Foreskin melanocyte (primary cell): ENCODE measurements at places on chromosomes 7 and 10.

DNA sequence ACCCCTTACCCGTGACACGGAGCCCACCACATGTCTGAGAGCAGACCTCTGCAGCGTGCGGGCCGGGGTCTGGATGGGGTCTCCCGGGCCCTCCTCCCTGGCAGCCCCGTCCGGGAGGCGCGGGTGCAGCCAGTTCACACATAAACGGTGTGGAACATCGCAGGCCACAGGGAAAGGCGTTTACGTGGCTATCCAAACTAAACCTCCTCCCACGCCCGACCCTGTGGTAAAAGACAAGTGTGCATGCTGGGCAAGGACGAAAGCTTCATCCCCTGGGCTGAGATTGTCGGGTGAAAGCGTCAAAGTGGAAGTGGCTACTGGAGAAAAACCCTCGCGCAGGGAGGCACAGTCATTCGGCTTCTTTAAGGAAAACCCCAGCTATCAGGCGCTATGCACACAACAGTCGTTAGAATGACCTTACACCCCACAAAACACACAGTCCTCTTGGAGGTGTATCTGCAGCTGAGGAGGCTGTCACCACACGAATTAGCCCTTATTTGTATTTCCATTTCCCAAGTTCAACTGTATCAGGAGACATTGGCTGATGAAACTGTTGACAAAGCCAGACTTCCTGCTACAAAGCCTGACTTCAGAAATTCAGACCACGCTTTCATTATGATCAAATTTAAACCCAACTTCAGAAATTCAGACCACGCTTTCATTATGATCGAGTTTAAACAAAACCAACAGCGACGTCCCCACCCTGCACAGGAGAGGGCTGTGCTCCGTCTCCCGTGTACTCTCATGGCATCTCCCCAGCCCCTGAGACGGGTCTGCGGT lies 15.3 kb downstream of the GPER1 start:
- DNase-seq: no peak

- no peak for DNase-seq
These were observed 143.2 kb downstream of the GRK5 start for GRCh38 chr10:119350502-119351097.

DNA sequence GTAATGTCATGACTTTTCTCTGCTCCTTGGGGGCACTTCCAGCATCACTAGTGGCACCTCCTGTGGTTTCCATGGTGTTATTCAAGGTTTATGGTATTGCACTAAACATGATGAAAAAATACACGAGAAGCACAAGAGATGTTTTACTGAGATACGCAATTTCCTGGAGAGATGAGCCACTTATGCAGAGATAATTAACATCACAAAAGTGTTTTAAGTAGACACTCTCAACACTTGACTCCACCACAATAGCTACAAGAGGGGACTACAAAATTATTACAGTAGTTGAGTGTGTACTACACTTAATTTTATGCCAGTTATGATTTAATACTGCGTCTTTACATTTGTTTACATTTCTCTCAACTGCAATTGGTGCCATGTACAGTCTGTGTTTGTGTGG lies 906.7 kb downstream of the DNAJB9 start:
- DNase-seq: no peak

GRCh38 chr7:36712015-36712414 lies 12.3 kb downstream of the AOAH start:
- DNase-seq: no peak

DNA sequence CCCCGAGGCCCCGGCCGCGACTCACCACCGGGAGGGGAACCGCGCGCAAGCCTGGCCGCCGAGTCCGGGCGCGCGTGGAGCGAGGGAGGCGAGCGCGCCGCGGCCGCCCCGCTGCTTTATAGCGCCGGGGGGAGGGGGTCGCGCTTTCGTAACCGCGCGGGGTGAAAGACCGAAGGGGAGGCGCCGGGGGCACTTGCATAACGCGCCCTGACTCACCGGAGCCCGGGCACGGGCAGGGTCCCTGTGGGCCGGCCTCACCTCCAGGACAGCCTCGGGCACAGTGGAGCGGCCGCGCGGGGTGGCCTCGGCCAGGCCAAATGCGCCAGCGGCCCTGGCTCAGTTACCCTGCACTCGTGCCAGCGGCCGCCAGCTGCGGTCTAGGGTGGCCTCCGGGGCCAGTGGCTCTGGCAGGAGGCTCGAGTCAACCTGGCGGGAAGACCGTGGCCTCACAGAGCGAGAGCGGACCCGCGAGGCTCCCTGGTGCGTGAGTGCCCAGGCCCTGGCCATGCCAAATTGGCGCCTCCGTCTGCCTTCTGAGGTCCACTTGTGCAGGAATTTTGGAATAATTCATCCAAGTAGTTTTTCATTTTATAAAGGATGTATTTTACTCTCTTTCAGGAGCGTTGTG lies at the start of gene RBP4:
Gene RBP4 (minus strand): TSS at position 90 of the 628 bp plus-strand sequence. CDS start 207 bp downstream, outside the sequence.
- DNase-seq: no peak

DNA sequence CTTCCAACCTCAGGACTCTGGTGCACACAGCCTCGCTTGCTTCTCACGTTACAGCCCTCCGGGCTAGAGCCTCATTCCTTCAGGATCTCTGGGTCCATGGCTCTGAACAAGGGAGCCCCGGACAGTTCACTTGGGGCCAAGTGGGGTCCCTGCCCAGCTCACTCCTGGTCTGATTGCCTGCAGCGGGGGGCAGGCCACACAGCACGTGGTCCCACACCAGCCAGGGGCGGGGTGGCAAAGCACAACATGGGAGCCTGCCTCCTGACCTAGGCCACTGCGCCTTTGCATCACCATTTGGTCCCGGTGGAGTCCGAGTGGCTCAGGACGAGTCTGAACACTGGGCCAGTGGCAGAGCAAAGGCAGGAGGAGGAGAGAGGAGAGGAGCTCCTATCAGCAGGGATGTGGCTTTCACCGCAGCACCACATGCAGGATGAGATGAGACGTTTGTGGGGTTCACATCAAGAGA lies 13.4 kb upstream of the CRYGN start:
- no peak for DNase-seq

GRCh38 chr7:115352375-115352774 lies 430.5 kb downstream of the MDFIC start:
- no peak for DNase-seq

- no peak for DNase-seq
These were observed 20.9 kb downstream of the NUDCD3 start for GRCh38 chr7:44469461-44470134.

GRCh38 chr7:1973321-1974251 lies 259.2 kb downstream of the MAD1L1 start:
- no peak for DNase-seq

DNA sequence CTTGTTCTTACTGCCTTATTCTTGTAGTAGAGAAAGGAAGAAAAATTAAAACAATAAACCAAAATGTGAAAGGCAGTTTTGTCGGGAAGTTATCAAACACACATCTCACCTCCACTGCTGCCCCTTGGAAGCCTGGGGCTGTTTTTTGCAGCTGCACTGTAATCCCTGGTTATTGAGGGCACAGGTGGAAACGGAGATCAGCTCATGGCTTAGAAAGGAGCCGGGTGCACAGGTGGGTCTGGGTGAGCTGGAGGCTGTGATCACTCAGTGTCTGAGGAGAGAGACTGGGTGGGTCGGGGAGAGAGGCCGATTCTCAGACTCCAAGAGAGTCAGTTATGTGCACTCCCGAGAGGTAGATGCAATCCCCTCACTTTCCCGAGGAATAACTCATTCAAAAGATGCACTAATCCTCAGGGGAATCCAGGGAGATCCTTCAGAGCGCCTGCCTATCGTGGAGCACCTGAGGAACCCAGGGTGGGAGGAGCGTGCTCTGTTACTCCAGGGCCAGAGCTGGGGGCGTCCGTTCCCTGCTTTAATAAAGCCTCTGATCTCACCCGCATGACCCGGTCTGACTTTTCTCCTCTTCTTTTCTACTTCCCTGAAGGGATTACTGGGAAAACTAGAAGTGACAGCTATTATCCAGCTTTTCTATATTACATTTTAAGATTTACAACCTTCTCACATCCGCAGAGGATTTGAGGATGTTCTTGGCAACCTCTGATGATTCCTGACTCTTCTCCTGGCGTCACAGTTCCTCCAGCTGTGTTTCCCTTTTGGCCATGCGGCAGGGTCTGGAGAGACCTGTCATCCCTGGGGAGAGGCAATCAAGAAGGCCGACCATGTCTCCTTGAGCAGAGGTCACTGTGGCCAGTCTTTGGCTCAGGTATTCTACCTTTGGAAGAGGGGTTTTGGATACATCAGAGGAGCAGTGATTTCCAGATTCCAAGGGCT lies 82.1 kb downstream of the CAMK1D start:
- DNase-seq: no peak

- DNase-seq: no peak
These were observed at the start of gene GDF10 for GRCh38 chr10:47299611-47300428. GDF10 (plus strand) TSS chr10:47300197; CDS start chr10:47300652, 455 bp downstream.

DNA sequence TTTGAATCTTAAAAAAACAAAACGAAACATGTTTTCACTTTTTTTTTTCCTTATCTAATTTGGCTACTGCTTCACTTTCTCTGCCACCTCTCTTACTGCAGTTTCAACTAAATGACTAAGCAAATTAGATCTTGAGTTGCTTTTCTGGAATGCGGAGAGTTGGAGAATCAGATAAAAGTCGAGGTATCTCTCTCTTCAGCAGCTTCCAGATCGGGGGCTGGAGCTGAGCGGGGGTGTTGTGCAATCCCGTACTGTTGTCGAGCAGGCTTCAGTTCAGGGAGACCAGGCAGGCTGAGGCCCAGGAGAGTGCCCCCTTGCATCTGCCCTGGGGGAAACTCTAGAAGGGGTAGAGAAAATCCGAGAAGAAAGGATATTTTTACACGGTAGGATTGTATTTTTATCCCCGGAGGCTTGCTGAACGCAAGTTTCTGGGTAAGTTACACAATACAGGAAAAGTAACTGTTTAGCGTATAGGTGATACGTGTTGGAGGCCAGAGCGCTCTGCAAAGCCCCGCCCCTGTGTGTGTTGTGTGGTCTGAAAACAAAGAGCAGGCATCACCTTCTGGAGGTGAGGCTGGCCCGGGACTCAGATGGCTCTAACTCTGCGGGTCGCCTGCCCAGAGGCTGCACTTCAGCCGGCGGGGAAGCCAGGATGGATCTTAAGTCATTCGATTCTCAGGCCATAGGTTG lies 116.6 kb downstream of the KLF6 start:
- no peak for DNase-seq

DNA sequence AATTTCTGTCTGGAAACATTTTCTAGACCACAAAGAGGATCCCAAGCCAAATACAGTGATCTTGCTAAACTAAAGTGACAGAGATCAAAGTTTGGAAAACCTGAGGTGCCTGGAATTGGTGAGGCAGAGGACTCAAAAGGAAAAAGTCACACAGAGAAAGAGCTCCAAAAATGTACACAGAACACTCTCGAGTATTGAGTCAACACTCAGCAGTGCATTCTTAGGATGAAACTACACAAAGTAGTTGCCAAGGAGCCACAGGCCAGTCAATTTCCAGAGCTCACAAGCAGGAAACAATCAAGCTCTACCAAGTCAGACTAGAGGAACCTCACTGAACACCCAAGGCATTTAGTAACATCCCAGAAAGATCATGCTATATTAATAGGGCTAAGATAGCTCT lies 61.3 kb downstream of the MICU1 start:
- no peak for DNase-seq

DNA sequence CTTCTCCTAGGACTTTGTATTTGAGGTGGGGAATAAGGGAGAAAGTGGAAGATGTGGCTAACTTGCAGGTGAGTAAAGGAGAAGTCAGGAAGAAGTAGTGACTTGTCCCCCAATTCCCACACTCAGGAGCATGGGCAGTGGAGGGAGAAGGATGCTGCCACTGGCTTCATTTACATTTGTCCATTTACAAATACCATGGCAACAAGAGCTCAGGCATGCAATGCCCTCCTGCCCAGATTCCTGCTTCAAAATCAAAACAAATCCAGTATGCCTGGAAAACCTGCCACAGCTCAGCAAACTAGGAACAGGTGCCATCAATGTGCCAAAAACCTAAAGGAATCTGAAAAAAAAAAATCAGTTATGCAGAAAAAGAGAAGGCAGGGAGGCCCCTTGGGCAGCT lies 139.9 kb downstream of the KCNMA1 start:
- no peak for DNase-seq
